ENCODE measurements at places on chromosomes 16 and 17.

DNA sequence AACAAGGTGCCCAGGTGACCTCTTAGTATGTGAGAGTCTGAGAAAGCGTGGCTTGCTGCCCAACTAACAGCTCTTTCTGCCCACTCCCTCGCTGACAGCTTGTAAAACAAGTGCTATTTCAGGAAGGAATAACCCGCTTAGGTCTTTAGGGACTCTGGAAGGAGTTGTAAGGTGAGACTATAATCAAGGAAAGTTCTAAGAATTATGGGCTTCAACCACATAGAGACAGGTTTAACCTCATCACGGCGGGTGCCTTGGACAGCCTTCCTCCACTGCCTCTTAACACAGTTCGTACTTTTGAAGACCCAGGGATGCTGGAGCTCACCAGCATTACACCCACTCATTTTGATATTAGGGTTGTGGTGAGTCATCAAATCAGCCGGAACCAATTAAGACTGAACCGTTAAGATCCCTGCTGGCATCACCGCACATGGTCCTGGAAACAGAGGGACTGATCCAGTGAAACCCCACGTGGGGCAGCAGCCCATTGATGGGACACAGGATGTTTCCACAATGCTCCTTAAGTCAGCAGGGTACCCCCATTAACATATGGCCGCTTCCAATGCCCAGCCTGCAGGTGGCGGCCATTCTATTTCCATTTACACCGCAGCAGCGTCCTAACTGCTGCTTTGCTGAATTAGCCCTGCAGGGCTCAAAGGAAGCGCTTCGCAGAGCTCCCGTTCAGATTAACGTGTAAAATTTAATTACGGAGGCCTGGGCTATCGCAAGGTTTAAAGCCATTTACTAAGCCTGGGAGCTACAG lies 176.6 kb upstream of the SDK2 start:
- no peak for DNase-seq

- no peak for DNase-seq
Observed at GRCh38 chr17:29060475-29060874, 17.5 kb downstream of the PIPOX start.

DNA sequence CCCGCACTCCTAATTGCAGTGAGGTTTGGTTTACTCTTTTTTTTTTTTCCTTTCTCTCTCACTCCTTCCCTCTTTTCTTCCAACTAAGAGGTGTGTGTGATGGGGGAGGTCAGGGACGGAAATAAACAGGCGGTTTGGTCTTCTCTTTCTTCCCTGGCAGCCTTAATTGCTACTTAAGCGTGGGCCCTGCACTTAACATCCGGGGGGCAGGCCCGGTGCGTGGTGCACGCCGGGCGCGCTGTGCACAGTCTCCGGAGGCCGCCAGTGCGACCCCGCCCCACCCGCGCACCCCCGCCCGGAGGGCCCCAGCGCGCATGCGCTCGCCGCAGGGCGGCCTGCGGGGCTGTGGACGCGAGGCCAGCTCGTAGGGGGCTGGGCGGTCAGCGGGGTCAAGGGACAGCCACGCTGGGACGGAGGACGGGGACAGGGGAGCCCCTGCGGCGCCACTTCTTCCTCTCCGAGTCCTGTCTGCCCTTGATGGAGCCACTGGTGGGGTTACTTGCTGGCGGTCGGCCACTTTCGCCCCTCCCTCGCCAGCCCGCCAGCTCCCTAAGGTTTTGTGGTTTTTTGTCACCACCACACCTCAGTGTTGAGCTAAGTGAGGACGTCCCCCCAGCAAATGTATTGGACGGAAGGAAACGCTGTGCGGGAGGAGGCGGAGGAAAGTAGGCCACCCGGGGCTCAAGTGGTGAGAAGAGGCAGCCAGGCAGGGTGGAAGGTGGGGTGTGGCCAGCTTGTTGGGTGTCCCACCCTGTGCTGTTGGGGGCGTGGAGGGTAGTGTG lies 120.9 kb downstream of the MRM1 start:
- peak; percentile 80 for DNase-seq

DNA sequence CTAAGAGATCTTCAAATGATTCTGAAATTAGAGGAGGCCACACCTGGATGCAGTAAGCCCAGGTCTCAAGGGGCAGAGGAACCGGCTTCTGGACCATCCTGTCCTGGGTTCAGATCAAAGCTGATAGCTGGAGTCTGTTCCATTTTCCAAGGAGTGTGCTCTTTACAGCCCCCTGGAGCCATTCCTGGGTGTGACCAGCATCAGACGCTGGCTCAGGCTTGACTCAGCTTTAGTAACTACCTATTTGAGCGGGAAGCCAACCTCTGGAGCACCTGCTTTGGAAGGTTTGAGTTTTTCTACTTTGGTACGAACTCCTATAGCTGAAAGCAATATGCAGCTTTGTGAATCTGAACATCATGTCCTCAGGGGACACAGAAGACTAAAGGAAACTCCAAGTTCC lies 12.9 kb upstream of the BBS2 start:
- no peak for DNase-seq

GRCh38 chr17:83143817-83144231 lies 64.4 kb downstream of the METRNL start:
- DNase-seq, result no peak

DNA sequence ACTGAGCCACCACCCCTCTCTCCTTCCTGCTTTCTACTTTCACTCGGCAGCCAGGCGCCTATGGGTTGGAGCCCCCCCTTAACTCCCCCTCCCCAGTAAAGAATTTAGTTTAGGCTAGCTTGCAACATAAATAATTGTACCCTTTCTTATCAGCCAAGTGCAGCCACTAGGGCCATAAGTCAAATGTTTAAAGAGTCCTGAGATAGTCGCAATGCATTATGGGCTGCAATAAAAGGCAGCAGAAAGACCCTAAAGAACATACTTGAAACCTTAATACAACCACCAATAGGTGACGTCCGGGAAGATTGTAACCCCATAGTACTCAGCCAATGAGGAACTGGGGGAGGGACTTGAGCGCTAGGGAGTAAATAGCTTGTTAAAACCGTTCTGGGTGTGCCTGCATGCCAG lies 40.5 kb downstream of the C16orf82 start:
- no peak for DNase-seq
